ENCODE measurements at places on chromosomes 5 and 9. TPM values are rescaled to one million over a fixed set of nuclear protein-coding genes. Genes with fewer than 3 reads are reported as not detected.

Gene LEAP2
- total RNA-seq, result 1.8 TPM

Gene FIBCD1
- total RNA-seq, result not detected

- DNase-seq, result no peak
Observed at GRCh38 chr9:120289990-120290975, 289.7 kb downstream of the CDK5RAP2 start.

GRCh38 chr5:3024976-3025375, 273.5 kb upstream of the IRX2 start:
- no peak for DNase-seq

GRCh38 chr9:116717150-116717549, 30.0 kb downstream of the TRIM32 start:
- DNase-seq, result no peak

DNA sequence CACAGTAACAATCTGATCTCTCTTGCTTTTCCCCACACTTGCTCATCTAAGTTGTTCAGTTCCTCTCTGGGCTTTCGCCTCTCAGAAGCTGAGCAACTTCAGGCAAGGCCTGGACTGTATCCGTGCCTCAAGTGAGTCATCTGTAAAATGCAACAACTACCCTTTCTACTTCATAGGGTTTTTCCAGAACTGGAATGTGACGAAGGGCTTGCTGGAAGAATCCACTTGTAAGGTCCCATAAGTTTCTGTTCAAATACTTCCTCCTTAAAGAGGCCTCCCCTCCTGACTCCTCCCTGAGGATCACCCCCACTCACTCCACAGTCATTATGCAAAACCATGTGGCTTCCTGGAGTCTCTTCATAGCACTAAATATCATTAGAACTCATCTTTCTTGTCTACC, 17.5 kb upstream of the INSYN2B start:
- DNase-seq, result no peak

- no peak for DNase-seq
Observed at GRCh38 chr5:106020894-106021293, 1649.8 kb downstream of the EFNA5 start.

GRCh38 chr5:158801893-158802292, 297.8 kb downstream of the EBF1 start:
- DNase-seq, result no peak

GRCh38 chr5:78475370-78475769, 115.0 kb downstream of the SCAMP1 start:
- no peak for DNase-seq
